ENCODE measurements at places on chromosomes 16 and 17. TPM values are rescaled to one million over a fixed set of nuclear protein-coding genes. Genes with fewer than 3 reads are reported as not detected.

DNA sequence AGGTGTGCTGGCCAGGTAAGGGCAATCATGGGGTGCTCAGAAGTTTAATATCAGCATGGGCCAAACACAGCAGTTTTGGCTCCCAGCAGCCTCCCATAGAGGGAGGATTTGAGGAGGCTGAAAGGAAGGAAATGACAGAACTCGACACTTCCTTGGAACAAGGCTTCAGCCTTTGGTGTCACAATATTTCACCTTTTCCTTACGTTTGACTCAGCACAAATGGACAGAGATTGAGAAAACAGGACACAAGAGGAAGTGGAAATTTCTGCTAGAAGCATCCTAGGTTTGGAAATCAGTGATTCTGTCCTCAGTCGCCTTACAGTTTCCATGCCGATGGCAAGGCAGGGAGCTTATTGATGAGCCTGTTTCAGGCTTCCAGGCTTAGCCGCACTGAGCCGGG is 181.4 kb downstream of the MAF start:
- no peak overlapping the region for H3K27ac ChIP-seq
- DNase-seq = no peak
- H3K4me1 ChIP-seq = peaks cover 19% of the 10 kb centered on the region
- no peaks in the 10 kb centered on the region for H3K27me3 ChIP-seq
- no peaks in the 10 kb centered on the region for H3K36me3 ChIP-seq
- H3K4me3 ChIP-seq = no peak overlapping the region

- DNase-seq = no peak
- no peaks in the 10 kb centered on the region for H3K36me3 ChIP-seq
- H3K27ac ChIP-seq = no peak overlapping the region
- H3K27me3 ChIP-seq = no peaks in the 10 kb centered on the region
Measured at GRCh38 chr17:77560381-77560780, 398.1 kb upstream of the TNRC6C start.

GRCh38 chr17:5135726-5136579 is 20.1 kb downstream of the USP6 start:
- H3K27me3 ChIP-seq = no peaks in the 10 kb centered on the region
- no peak for DNase-seq
- no peaks in the 10 kb centered on the region for H3K36me3 ChIP-seq
- H3K27ac ChIP-seq = no peak overlapping the region

- H3K4me3 ChIP-seq = peak overlapping the region; percentile 37
- no peaks in the 10 kb centered on the region for H3K27me3 ChIP-seq
- H3K4me1 ChIP-seq = peaks cover 59% of the 10 kb centered on the region
- no peak for DNase-seq
- no peak overlapping the region for H3K27ac ChIP-seq
Measured at GRCh38 chr17:48456589-48456988, 26.6 kb upstream of the SKAP1 start.

DNA sequence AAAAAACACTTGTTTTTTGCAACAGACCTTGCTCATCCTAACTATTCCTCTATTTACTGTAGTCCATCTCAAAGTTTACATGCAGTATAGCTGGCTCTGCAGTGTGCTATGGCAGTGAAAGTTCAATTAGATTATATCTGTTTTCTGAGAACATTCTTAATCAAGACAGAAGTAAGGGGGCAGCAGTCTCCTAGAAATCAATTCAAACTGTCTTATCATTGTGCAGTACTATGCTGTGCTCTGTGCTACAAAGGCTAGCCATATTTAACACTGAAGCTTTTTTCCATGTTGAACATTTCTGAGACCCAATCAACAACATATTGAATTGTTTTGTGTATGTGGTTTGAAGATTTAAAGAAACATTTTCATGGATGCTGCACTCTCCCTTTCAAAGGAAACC is 11.4 kb downstream of the NETO2 start:
- DNase-seq = no peak
- H3K36me3 ChIP-seq = no peaks in the 10 kb centered on the region
- H3K27me3 ChIP-seq = no peaks in the 10 kb centered on the region
- H3K4me3 ChIP-seq = no peak overlapping the region
- H3K4me1 ChIP-seq = no peaks in the 10 kb centered on the region
- no peak overlapping the region for H3K27ac ChIP-seq

DNA sequence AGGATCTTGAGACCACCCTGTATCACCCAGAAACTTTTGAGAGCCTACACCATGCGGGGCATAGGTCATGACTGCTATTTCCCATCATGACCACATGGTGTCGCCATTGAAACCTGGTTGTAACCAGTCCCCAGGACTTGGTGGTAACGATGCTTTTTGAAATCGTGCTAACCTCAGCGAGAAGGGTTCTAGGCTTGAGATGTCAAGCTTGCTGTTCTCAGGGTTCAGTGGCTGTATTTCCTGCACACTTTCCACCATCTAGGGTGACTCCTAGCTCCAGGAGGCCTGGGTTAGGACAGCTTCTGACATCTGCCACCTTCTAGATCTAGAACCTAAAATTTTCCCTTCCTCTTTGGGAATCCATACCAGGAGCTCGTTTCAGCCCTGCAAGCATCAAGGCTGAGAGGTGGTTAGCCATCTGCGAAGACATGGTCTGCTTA is 13.0 kb upstream of the SPNS3 start:
- peak; percentile 28 for DNase-seq
- no peaks in the 10 kb centered on the region for H3K27me3 ChIP-seq
- no peaks in the 10 kb centered on the region for H3K4me1 ChIP-seq

GRCh38 chr16:69885722-69886121 is 65.4 kb upstream of the CLEC18A start:
- H3K36me3 ChIP-seq = peaks cover 25% of the 10 kb centered on the region
- DNase-seq = no peak
- no peaks in the 10 kb centered on the region for H3K27me3 ChIP-seq
- H3K4me1 ChIP-seq = no peaks in the 10 kb centered on the region
- no peak overlapping the region for H3K27ac ChIP-seq
- H3K4me3 ChIP-seq = no peak overlapping the region

DNA sequence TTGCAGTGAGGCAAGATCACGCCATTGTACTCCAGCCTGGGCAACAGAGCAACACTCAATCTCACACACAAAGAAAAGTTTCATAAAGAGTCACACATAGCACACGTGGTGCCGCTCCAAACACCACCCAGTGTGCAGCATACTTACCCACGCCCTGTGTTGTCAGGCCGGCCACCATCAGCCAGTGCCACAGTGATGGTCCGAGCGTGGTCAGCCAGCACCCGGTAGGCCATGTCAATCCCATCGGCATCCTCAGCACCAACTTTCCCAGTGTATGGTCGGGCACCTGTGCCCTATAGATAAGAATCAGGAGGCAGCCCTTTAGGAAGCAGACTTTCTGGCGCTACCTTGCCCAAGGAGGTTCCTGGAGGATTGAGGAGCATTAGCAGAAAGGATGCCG is 17.7 kb upstream of the EXOSC6 start:
- no peak overlapping the region for H3K27ac ChIP-seq
- no peak overlapping the region for H3K4me3 ChIP-seq
- H3K36me3 ChIP-seq = peaks cover 53% of the 10 kb centered on the region
- no peaks in the 10 kb centered on the region for H3K4me1 ChIP-seq
- DNase-seq = no peak

- H3K27me3 ChIP-seq = no peaks in the 10 kb centered on the region
- H3K36me3 ChIP-seq = peaks cover 12% of the 10 kb centered on the region
- H3K27ac ChIP-seq = no peak overlapping the region
- H3K4me1 ChIP-seq = peaks cover 24% of the 10 kb centered on the region
Measured at GRCh38 chr16:50067290-50067853, 1.6 kb downstream of the HEATR3 start.

DNA sequence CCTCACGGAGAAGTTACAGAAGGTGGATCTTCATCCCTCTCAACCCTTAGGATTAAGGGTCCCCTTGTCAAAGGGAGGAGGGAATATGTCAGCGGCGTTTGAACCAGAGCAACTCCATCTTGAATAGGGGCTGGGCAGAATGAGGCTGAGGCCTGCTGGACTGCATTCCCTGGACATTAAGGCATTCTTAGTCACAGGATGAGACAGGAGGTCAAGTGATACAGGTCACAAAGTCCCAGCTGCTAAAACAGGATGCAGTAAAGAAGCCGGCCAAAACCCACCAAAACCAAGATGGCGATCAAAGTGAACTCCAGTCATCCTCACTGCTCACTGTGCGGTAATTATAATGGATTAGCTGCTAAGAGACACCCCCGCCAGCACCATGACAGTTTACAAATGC is 36.7 kb downstream of the RBFOX3 start:
- H3K27me3 ChIP-seq = no peaks in the 10 kb centered on the region
- no peaks in the 10 kb centered on the region for H3K36me3 ChIP-seq
- no peak for DNase-seq
- H3K4me1 ChIP-seq = no peaks in the 10 kb centered on the region
- H3K27ac ChIP-seq = no peak overlapping the region

The SPATA22 gene
- not detected for total RNA-seq

The PRSS21 gene
- 8.8 TPM for total RNA-seq

The TUBG2 gene
- total RNA-seq = 10.6 TPM

The TNFSF12 gene
- total RNA-seq = 22.5 TPM

The CLCN7 gene
- total RNA-seq = 52.8 TPM

The ABCC11 gene
- total RNA-seq = 0.22 TPM

The ZNF200 gene
- 14.6 TPM for total RNA-seq

The CFAP97D1 gene
- not detected for total RNA-seq

The RANBP10 gene
- 20.0 TPM for total RNA-seq

The MT1E gene
- total RNA-seq = 153 TPM

Data from CD8-positive, alpha-beta memory T cell (primary cell).